ENCODE measurements at places on chromosomes 11 and 22.

DNA sequence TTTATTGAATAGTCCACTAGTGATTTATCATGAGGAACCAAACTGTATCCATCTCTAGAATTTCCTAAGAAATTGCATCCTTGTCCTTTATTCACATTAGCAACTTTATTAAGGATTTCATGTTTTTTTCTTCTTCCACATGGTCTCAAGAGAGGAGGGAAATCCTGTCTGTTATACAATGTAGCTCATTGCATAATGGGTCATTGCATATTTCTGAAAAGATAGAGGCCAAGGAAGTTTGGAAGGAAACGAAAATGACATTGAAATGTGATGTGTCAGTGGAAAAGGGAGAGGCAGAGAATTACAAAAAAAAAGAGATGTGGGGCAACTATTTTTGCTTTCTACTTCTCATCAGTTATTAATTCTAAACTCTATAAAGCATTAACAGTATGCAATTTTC lies 353.1 kb downstream of the METTL15 start:
- DNase-seq, result no peak

DNA sequence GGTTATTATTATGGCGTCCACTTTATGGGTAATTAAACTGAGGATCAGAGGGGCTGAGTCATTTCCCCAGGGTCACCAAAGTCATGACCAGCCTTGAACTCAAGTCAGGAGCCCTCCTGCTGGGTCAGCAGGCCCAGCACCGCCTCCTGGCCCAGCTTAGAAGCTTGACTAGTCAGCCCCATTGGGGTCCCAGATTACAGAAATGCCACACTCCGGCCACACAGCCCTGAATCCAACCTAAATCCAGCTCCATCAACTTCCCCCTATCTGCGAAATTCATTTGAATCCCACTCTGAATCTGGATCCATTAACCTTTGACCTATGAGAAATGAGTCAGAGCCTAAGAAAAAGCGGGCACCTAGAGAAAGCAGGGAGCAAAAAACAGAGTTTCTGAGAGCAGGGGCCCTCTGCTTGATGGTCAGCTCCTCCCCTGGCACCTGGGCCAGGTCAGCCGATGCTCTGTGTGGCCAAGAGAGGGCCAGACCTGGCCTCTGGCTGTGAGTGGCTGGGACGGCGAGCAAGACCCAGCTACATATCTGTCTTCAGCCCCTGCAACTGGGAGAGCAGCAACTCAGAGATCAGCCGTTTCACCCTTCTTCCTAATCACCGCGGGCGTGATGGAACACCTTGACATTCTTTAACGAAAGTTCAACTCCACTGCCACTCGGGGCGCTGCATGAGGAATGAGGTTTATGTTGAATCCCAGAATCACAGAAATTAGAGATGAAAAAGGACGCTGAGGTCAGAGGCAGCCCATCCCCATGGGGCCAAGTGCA lies 196.1 kb downstream of the TRIM29 start:
- DNase-seq, result peak; percentile 72

- no peak for DNase-seq
These were observed at the start of gene PNPLA2 for GRCh38 chr11:818396-819128. Gene PNPLA2 (plus strand): TSS chr11:818914. CDS start chr11:819719, 805 bp downstream.

GRCh38 chr11:132423266-132423665 lies 1052.9 kb downstream of the NTM start:
- no peak for DNase-seq

GRCh38 chr11:32318071-32319055 lies 117.0 kb downstream of the WT1 start:
- DNase-seq, result no peak

DNA sequence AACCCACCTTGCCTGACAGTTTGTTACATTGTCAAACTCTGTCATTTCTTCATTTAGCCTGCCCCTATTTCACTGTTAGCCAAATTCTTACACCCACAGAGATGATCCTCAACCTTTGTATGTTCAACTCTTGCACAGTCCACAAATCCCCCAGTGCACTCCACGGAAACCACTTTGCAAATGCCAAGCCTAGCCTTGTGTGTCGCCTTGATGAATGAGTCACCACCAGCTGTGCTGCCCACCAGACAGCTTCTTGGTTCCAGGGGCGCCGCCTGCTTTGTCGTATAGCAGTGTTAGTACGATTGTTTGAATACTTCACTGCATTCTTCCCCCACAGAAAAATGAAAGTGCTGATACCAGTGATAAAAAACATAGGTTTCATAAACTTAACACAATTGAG lies 686.3 kb downstream of the NTM start:
- DNase-seq, result no peak

DNA sequence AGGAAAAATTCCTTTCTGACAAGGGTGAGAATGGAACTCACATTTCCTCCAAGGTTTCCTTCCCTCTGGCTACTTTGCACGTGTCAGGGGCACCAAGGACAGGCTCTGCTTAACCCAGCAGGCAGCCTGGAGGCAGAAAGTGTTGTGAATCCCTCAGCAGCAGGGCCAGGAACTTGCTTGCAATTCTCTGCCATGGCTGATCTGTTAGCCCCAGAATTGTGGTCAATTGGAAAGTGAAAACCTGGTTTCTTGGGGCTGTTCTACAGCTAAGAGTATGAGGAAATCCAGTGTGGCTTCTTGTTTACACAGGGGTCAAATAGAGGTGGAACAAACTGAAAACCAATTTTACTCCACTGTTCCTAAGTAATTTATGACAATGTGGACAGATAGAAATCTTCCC lies 38.3 kb upstream of the CEP295 start:
- no peak for DNase-seq

GRCh38 chr22:46362934-46363515 lies 27.5 kb downstream of the TRMU start:
- no peak for DNase-seq

- DNase-seq, result no peak
These were observed 98.5 kb downstream of the CYP2R1 start for GRCh38 chr11:14793546-14793945.

DNA sequence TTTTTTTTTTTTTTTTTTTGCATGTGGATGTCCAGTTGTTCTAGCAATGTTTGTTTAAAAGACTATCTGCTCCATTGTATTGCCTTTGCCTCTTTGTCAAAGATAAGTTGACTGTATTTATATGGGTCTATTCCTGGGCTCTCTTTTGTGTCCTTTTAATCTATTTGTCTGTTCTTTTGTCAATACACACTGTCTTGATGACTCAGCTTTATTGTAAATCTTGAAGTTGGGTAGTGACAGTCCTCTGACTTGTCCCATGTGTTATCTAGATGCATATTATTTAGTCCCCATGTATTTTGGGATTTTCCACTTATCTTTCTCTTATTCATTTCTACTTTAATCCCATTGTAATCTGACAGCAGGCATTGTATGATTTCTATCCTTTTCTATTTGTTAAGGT lies 3.3 kb downstream of the CCDC81 start:
- no peak for DNase-seq

DNA sequence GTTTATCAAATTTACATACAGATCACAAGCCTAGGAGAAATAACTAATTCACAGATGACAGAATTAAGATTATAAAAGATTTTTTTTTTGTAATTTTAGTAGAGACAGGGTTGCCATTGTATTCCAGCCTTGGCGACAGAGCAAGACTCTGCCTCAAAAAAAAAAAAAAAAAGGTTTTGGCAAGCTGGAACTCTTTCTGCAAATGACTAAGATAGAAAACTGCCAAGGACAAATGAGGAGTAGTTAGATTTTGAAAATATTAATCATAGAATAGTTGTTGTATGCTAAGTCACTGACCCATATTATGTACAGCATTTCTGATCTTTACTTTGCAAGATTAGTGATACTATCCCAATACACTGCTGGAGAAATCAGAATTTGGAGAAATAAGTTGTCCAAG lies 99.2 kb downstream of the C11orf65 start:
- DNase-seq, result no peak

DNA sequence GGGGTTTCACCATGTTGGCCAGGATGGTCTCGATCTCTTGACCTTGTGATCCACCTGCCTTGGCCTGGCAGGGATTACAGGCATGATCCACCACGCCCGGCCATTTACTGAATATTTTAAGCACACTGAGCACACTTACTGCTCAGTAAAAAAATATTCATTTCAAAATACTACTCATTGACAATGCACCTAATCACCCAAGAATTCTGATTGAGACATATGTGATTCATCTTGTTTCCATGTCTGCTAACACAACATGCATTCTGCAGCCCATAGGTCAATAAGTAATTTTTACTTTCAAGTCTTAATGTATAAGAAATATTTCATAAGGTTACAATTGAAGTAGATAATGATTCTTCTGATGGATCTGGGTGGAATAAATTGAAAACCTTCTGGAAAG lies 4.2 kb upstream of the OR52J3 start:
- no peak for DNase-seq

DNA sequence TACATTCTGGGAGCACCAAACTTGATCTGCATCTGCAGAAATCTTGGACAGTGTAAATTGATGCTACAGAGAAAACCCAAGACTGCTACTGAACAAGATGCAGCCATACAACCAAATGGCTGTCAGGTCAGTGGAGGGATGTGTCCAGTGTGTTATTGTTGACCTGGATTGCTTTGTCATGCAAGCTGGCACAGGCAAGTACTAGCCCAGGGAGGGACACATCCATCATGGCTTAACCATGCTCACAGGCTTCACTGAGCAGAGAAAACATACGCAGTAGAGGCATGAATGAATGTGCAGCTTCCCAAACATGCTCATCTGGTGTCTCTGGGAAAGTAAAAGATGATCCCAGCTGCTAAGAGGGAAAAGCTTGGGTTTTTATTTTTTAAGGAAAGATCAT lies 93.6 kb downstream of the MTNR1B start:
- DNase-seq, result no peak

DNA sequence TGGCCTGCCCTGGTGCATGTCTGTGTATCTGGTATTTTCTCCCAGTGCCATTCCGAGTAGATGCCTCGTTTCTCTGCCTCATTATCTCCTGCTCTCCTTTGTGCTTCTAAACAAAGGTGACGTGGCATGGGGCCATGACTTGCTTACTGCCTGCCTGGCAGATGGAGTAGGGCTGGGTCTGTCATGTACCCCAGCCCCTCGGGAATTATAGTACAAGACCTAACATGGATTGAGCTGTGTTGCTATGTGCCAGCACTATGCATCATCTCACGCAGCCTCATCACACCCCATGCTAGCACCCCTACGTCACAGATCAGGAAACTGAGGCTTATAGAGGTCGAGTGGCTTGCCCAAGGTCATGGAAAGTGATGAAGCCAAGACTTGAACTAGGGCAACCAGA lies 88.1 kb downstream of the GALNT18 start:
- DNase-seq, result no peak

DNA sequence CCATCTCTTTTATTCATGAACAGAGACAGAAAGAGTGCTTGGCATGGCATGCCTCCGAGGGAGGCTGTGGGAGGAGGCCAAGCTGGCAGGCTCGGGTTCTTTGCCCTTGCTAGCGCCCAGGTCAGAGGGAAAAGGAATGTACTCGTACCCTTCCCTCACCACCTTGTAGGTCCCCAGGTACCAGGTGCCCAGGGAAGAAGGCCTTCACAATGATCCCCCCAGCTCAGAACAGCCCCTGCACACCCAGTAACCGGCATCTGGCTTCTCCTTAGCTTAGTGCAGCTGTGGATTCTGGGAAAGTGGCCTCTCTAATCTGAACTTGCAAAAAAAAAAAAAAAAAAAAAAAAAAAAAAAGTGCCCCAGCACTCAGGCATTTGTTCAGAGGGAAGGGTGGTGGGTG lies 1.3 kb downstream of the HEPN1 start:
- DNase-seq, result no peak

DNA sequence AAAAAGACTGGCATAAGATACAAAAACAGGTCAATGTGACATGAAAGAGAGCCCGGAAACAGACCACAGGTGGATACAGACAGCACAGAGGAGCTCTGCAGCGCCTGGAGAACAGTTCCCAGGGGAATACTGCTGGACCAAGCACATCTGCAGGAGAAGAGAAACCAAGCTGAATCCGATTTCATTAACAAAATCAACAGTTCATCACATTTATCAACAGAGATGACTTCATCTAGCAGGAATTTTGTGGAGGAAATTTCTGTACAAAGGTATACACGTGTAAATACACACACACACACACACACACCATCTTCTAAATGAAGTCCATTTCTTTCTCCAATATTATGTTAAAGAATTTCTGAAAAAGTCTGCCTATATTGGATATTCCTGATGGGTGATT lies 17.1 kb downstream of the YPEL1 start:
- no peak for DNase-seq

DNA sequence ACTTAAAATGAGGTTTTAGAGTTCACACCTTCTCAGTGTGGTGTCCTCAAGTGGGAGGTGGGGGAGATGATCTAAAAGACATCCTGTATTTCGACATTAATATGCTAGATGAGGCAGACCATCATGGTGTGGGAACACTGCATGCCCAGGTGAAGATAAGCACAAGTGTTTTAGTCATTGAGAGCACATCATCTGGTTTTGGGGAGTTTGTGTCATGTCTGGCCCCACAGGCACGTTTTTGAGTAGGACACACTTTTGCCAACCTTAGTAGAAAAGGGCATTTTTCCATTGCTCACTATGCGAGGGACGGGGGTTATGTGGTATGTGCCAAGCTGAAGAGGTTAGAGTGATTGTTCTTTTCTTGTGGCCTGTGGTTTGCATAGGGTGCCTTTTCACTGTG lies 189.3 kb downstream of the DBX1 start:
- no peak for DNase-seq

DNA sequence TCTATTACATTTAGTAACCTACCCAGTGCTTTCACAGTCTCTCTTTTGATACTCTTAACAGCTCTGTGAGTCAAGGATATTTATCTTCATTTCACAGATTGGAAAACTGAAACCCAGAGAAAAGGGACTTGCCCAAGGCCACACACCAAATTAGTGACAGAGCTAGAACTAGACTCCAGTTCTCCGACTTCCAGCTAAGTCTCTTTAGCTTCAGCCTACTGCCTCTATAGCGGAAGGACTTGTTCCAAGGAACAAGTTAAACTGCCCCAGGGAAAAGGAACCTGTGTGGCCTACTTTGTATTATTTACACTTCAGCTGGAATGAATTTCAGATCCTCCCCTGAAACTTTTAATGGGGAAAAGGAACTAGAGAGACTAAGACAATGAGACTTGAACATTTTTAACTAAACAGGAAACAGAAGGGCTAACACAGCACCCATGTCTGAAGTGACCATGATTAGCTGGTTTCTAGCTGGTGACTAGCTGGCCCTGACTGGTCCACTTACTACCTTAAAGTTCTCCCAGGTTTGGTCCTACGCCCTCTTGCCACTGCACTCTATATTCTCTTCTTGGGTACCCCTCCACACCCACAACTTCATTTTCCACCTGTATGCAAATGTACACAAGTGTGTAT lies 1.3 kb downstream of the LRRC51 start:
- no peak for DNase-seq

DNA sequence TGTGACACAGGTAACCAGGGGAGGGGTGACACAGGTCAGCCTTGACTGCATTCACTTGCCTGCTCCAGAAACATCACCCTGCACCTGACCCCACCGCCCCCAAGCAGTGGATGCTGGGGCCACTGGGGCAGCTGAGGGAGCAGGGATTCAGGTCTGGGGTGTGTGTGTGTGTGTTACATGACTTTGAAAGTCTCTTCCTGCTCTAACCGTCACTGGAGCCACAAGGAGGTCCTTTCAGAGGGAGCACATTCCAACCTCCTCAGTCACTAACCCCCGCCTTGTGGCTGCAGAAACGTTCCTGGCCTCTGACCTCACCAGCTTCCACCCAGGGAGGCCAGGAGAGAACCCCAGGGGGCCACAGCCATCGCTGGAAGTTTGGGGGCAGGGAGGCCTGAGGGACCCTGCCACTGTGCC lies 2.9 kb upstream of the FOSL1 start:
- DNase-seq, result peak; percentile 76

Data from H7 (cell line).